Posterior vena cava (tissue), 2 donors: ENCODE measurements at places on chromosomes 5 and 9. TPM values are rescaled to one million over a fixed set of nuclear protein-coding genes. Genes with fewer than 3 reads are reported as not detected.

Gene ANKRD18B
- not detected for total RNA-seq

GRCh38 chr5:142107736-142108431 lies 695 bp upstream of the NDFIP1 start:
- no peak for DNase-seq

DNA sequence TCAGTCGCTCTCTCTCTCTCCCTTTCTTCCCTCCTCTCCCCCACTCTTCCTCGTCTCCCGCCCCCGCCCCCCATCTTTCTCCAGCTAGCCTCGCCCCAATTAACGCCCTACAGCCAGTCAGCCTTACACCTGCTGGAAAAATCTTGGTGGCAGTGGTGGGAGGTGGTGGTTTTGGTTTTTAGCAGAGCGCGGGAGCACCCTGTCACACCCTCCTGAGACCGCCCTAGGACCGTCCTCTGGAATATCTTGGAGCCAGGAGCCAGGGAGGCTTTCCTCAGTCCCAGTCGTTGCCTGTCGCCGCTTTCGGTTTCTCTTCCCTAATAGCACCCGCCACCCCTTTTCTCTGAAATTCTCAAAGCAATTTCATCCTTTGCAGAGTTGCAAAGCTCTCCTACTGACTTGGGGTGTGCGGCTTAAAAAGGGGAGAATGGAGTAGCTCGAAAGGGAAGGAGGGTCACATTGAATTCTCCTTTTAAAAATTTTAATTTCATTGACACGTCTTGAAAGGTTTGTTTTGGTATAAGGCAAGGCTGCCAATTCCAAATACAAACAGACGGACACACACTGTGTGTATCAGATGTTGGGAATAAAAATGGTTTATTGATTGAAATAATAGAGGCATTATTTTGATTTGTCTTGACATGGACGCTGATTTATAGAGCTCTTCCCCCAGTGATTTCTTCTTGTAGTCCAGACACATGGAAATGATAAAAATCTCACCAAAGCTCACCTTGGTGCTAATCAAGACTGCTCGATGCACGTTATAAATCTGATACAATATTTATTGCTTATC lies 301.3 kb downstream of the PARP8 start:
- peak; percentile 40 for DNase-seq

DNA sequence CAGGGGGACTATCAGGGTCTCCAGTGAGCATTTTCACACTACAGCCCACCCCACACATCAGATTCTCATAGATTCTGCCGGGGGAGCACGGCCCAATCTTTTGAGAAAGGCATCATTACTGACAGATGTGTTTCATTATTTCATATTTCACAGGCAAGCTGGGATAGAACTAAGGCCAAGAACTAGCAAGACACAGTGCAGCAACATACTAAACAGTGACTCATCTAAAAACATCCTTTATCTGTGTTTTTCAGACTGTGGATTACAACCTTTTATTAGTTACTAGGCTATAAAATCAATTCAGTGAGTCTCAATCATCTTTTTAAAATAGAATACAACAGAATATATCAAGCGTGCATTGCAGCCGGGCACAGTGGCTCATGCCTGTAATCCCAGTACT lies 59.8 kb downstream of the CPLANE1 start:
- no peak for DNase-seq

- DNase-seq = no peak
Measured at GRCh38 chr9:126805554-126806262, 868 bp downstream of the ZBTB43 start.

DNA sequence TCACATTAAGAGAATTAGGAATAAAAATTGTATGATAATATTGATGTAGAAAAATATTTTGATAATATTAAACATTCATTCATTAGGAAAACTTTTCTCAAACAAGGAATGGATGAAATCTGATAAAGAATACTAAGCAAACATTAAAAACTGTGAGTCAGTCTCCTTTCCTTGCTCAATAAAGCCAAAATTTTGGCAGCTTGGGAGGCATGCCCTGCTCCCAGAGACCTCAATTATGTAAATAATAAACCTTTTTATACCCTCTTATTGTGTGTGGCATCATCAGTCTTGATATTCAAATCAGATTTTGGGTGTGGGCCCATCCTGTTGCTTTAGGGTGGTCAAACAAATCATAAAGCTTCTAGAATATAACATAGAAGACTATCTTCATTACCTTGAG lies 36.6 kb upstream of the CCL21 start:
- DNase-seq = no peak

- DNase-seq = no peak
Measured at GRCh38 chr9:97706246-97706645, 9.1 kb upstream of the XPA start.

- DNase-seq = no peak
Measured at GRCh38 chr9:100739666-100740065, 161.8 kb downstream of the CAVIN4 start.

GRCh38 chr5:1088726-1089125 lies 23.1 kb downstream of the SLC12A7 start:
- no peak for DNase-seq
